ENCODE measurements at places on chromosomes 2 and 18. TPM values are rescaled to one million over a fixed set of nuclear protein-coding genes. Genes with fewer than 3 reads are reported as not detected.

LIPG gene
- total RNA-seq: not detected

IL1R1 gene
- 3.7 TPM for total RNA-seq

NDC80 gene
- 44.4 TPM for total RNA-seq

TRIM43 gene
- total RNA-seq: not detected

C2orf15 gene
- total RNA-seq: 0.86 TPM

DNA sequence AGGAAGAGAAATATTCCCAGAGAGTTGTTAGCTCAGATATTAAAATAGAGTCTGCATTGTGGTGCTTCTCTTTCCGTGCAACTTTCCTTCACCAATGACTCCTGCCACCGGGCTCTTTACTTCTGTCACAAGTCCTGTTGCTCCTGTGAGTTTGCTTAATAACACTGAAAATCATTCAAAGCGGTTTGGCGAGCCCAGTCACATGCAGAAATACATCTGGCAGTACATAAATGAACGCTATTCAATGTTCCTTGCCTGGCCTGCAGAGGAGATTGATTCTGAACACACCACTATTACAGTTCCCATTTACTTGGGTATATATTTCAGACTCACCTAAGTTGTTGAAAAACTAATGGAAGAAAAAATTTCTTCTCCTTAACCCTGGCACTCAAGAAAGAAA lies 276.6 kb downstream of the ZNF521 start:
- DNase-seq: no peak

GRCh38 chr18:48854780-48855179 lies 96.0 kb downstream of the SMAD7 start:
- no peak for DNase-seq

DNA sequence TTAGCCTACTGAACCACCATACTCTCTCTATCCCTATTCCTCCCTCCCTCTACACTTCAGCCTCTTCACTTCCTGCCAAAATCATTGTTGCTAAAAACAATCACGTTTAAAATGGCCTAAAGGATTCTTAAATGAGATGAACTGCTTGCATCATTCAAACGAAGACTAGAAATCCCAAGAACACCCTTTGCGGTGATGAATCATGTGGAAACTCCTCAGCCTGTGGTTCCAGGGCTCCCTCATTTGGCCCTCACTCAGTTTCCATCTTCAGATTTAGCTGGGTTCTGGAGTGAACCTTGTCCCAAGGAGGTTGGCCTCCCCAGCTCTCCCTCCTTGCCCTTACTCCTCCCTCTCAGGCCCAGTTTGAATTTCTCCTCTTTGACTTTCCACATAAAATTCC lies 125.6 kb upstream of the CDC42EP3 start:
- DNase-seq: no peak

DNA sequence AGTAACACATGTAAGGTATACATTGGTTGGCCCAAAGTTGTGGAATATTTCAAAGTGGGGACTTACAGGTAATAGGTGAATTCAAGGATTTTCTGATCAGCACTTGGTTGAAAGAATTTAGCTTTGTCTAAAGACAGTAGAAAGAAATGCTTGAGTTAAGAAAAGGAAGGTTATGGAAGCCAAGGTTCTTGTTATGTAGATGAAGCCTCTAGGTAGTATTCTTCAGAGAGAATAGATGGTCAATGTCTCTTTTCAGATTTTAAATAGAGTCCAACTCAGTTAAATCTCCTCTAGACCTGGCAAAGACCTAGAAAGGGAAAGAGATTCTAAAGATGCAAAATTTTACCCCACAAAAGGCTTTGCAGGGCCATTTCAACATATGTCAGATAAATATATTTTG lies 157.4 kb downstream of the ANKRD30B start:
- DNase-seq: no peak

- DNase-seq: no peak
Measured at GRCh38 chr2:227597998-227598397, 695 bp upstream of the SCYGR2 start.

DNA sequence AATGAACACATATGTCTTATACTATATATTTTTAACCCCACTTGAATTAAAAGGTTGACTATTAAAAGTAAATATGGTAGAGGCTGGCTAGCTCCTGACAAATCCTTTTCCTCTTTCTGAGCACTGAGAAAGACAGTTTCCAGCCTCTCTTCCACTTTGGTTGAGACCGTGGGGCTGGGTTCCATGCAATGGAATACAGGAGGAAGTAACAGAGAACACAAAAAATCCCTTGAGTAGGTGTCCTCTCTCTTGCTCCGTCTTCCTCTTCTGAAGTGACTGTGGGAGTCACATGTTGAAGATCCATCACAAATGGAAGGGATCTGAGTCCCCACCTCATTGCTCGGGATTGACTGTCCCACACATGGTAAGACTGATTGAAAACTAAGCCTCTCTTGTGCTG lies 36.6 kb upstream of the SIGLEC15 start:
- no peak for DNase-seq

GRCh38 chr2:240456447-240457222 lies 21.2 kb downstream of the GPC1 start:
- DNase-seq: no peak

GRCh38 chr18:75154997-75155396 lies 53.9 kb downstream of the PTGR3 start:
- DNase-seq: no peak

- no peak for DNase-seq
Measured at GRCh38 chr18:57436965-57437333, 1.8 kb downstream of the ONECUT2 start.

DNA sequence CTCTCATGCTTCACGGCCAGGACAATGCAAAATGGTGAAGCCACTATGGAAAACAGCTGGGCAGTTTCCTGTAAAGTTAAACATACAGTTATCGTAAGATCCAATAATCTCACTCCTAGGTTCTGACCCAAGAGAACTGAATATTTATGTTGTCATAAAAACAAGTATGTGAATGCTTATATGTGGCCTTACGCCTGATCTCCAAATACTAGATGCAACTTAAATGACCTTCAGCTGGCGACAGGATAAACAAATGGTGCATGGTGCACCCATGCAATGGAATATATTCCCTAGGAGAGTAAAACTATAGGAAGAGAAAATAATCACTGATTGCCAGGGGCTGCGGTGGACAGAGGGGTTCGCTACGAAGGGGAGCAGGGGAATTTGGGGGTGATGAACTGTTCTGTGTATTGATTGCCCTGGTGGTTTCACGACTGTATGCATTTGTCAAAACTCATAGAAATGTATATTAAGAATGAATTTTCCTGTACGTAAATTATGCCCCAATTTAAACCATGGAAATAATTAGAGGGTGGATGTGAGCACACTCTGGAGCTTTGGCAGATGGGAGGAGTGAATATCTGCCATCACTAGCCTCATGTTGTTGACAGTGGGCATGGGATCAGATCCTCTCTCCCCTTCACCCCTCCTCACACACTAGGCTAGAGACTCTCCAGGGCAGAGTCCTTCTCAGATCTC lies 100.8 kb upstream of the MYCN start:
- no peak for DNase-seq

GRCh38 chr2:97752342-97753334 lies 39.3 kb downstream of the ZAP70 start:
- no peak for DNase-seq

DNA sequence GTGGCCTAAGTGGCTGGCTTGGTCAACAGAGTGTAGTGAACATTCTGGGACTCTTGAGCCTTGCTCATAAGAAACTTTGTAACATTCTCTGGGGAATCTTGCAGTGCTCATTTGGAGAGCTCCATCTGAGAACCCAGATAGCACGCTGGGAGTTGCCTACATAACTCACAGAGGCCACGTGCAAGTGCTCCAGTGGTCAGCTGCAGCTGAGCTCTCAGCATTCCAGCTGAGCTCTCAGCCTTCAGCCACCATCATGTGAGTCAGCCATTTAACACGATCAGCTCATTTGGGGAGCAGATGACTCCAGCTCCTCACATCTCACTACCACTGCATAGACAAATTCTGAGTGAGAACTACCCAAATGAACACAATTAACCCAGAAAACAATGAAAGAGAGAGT lies 25.5 kb upstream of the CTNNA2 start:
- no peak for DNase-seq

- DNase-seq: no peak
Measured at GRCh38 chr2:135227386-135227785, 175.3 kb downstream of the RAB3GAP1 start.

DNA sequence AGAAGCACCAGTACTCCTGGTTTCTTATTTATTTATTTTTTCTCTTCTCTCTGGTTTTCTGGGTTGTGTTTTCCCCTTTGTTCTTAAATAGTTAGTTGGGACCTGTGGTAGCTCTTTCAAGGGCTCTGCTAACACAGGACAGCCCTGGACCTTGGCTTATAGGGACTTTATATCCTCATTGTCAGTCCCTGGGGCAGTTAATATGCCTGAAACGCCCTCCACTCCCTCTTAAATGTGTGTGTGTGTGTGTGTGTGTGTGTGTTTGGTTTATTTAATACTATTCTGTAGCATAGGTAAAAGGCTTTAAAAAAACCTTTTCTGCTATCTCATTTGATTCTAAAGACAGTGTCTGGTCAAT lies 54.6 kb downstream of the GATA6 start:
- DNase-seq: no peak

DNA sequence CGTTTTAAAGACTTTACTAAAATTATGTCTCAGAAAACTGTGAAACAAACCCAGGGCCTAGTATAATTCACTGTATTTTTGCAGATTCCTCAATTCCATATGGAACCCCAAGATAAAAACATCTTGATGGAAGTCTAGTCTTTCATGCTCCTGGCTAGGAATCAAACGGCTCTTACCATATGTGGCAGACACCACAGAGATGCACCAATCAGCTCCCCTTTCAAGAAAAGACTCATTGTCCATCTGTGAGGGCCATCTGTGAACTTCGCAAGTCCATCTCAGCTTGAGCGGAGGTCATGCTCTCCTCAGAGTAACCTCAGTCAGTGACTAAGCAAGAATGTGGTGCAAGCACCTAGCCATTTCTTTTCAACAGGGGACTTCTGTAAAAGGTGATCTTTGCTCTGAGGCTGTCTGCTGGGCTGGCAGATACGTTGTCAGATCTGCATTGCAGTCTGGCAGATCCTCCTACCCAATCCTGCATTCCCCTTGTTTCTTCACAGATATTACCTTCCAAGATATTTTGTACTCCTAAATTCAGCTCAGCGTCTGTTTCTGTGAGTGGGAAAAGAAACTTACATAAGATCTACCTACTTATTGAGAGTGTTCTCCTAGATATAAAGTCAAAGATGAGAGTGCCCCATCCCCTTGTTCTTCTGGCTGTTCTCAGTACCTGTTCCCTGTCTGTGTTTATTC lies 419.3 kb downstream of the SPAG16 start:
- DNase-seq: no peak

GRCh38 chr2:51304311-51304710 lies 272.4 kb upstream of the NRXN1 start:
- DNase-seq: no peak
